ENCODE measurements at places on chromosomes 12 and 14.

DNA sequence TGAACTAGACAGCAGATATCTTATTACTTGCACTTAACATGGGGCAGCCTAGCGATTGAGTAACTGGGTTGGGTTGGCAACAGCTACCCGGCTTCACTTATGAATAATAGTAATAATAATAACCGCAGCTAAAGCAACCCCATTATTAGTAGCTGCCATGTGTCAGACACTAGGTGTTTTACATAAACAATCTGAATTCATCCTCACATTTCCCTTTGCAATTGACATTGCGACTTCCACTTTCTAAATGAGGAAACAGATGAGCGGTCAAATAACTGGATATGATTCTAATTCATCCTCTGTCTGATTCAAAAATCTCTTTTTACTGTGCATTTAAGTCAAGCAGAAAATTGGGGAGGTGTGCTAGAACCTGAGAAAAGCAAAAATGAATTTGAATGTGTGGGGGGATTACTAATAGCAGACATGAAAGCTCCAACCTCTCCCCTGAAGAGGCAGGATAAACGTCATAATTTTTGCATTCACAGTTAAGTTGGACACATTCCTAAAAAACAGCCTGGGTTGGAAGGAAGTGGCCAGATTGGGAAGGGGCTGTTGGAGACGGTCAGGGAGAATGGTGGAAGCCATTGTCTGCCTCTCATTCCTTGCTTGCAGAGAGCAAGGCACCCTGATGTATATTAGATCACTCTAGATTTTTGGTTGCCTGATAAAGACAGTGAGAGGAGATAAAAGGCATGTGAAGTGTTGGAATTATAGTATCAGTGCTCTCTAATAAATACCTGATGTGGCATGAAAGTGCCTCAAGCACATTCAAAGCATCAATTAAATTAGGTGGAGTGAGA, 13.1 kb downstream of the EMP1 start:
- DNase-seq, result no peak

DNA sequence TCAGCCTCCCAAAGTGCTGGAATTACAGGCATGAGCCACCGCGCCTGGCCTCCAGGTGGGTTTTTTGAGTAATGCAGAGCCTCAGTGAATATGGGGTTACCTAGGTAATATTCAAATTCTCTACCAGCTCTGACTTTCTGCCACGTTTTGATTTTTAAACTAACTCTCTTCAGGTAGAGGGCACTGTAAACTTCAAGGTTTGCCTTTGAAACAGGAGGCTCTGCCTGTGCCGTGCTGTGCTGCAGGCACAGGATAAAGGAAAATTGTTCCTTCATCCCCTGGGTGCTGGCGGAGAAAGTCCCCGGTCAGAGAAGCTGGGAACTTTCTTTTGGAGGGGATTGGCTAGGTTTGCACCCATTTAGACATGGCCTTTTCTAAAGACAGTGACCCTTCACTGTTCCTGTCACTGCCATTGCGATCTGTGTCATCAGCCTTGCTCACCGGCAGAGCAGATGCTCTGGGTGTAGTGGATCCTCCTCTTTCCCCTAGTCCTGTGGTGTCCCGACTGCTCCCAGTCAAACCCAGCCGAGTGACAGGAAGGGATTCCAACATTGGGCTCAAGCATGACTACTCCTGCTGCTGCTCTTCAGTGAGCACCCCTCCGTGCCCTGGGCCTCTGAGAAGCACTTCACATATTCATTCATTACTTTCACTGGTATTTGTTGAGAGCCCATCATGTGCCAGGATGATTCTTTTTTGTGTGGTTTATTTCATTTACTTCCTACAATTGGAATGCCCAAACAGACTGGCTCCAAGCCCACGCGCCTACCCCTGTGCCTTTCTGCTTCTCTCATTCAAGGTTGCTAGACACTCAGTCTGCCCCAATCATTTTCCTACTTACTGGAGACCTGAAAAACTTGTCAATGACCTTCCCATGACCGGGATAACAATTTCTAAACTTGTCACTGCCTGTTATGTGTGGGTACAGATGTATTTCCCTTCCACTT, 103.6 kb downstream of the TMEM30B start:
- no peak for DNase-seq

GRCh38 chr14:79802093-79802492, 409.2 kb downstream of the DIO2 start:
- DNase-seq, result no peak

DNA sequence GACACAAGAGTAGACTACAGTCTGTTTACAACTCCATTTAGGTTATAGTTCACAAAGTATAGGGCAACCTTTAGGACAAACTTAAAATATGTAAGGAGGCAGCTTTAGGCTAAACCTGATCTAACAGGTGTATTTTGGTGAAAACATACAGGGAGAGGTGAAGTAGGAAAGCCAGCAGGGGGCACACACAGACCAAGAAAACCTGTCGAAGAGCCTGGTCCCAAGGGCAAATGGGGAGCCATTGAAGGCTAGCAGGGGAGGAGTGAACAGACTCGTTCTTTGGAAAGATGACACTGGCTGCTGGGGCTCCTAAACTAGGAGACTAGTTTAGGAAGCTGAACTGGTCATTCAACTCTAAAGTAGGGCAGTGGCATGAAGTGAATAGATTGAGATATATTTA, 138.8 kb upstream of the WSCD2 start:
- no peak for DNase-seq

DNA sequence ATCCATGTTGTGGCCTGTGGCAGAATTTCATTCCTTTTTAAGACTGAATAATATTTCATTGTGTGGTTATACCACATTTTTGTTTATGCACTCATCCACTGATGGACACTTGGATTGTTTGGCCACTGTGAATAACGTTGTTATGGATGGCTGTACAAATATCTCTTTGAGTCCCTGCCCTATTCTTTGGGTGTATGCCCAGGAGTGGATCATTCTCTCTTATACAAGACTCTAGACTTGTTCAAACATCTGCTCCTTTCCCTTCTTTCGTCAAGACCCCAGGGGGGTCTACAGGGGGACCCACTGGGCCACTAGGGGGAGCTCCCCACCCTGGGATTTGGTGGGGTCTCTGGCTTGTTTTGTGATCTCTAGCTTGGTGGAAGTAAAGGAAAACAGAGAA, 77.4 kb downstream of the FBXL14 start:
- no peak for DNase-seq

DNA sequence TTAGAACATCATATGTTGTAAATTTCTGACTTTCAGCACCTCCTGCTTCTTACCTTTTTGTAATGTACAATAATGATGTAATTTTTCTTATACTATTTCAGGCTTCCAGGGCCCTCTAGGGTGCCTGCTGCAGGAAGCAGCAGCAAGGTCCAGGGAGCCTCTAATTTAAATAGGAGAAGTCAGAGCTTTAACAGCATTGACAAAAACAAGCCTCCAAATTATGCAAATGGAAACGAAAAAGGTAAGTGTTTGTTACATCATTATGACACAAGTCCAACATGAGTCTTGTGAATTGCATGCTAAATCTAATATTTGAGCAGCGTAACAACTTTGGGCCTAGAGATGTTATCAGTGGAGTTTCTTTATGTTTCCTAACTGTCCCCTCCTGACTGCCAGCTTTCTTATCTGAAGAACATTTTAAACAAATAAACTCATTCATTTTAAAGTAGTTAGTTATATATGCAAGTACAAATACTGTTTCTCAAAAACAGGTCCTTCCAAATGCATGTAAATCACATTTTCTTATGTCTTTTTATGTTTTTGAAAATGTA, 167.6 kb downstream of the NAV3 start:
- DNase-seq, result no peak

- no peak for DNase-seq
These were observed 11.7 kb downstream of the COCH start for GRCh38 chr14:30885840-30886740.

- DNase-seq, result no peak
These were observed 1.3 kb downstream of the PRPH start for GRCh38 chr12:49296034-49296835.

GRCh38 chr14:69005432-69006148, 26.5 kb upstream of the ACTN1 start:
- peak; percentile 66 for DNase-seq

DNA sequence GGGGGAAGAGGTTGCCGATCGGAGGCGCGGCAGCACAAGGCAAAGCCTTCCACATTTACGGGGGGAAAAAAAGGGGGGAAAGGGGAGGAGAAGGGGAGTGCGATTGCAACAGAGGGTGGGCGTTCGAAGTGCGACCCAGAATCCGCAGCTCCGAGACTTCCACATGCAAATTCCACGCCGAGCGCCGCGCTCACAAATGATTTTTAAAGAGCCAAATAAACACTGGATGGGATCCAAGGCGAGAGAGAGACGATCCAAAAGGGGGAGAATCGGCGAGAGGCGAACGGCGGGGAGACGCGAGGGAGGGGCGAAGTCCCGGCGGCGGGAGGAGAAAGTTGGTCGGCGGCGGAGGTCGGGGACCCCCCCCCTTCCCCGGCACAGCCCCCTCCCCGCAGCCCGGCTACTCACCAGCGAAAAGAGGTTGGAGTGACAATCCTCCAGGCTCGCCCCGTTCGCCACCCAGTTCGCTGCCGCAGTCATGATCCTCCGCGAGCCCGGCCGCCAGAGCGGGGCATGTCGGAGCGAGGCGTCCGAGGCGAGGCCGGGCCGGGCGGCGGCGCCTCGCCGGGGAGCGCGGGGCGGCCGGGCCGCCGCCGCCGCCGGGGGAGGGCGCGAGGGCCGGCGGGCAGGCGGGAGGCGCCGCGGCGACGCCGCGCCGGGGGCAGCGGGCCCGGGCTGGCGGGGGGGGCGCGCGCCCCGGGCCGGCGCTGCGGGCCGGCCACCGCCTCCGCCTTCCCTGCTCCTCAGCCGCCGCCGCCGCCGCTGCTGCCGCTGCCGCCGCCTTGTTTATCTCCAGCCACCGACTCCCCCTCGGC, 634 bp downstream of the MED13L start:
- DNase-seq, result peak; percentile 62

- DNase-seq, result no peak
These were observed 47.5 kb downstream of the GALNT4 start for GRCh38 chr12:89476904-89477595.

DNA sequence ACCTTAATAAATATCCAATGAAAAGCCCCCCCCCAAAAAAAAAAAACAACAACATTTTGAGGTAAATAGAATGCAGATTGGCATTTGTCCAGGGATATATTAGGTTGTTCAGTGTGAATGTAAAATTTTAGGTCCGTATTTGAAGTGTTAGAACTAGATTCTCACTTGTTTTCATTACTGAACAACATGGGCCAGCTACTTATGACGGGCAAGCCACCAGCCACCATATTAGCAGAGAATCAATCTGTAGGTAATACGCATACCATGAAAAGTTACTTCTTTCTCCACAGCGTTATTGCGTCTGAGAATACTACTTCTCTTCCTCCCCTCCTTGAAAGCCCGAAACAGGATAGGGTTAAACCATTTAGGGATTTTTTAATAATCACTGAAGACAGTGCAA, 5.4 kb downstream of the FLRT2 start:
- DNase-seq, result no peak

DNA sequence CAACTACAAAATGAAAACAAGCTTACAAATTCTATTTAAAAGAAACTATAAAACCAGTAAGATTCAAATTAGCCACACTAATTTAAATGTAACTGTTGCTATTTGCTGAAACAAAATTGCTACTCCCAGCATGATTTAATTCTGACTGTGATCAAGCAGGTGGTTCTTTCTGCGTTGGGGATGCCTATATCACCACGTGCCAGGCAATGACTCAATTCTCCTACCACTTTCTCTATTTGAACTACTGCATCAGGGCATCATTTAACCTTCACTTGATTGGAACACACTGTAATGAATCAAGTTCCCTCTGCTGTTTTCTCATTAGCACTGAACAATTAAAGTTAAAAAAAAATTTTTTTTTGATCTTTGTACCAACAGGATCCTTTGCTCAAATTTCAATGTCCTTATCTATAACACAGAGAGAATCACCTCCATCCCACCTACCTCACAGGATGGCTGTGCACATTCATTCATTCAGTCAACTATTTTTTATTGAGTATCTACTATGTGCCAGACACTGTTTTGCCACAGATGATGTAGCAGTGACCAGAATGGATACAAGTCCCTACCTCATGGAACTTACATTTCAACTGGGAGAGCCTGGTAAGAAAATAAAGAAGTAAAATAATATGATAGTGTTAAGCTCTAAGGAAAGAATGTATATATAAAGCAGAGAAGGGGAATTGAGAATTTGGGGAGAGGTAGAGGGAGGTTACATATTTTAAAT, 8.0 kb upstream of the ACTN1 start:
- no peak for DNase-seq

GRCh38 chr14:73770977-73771847, 57.0 kb upstream of the PNMA1 start:
- no peak for DNase-seq

DNA sequence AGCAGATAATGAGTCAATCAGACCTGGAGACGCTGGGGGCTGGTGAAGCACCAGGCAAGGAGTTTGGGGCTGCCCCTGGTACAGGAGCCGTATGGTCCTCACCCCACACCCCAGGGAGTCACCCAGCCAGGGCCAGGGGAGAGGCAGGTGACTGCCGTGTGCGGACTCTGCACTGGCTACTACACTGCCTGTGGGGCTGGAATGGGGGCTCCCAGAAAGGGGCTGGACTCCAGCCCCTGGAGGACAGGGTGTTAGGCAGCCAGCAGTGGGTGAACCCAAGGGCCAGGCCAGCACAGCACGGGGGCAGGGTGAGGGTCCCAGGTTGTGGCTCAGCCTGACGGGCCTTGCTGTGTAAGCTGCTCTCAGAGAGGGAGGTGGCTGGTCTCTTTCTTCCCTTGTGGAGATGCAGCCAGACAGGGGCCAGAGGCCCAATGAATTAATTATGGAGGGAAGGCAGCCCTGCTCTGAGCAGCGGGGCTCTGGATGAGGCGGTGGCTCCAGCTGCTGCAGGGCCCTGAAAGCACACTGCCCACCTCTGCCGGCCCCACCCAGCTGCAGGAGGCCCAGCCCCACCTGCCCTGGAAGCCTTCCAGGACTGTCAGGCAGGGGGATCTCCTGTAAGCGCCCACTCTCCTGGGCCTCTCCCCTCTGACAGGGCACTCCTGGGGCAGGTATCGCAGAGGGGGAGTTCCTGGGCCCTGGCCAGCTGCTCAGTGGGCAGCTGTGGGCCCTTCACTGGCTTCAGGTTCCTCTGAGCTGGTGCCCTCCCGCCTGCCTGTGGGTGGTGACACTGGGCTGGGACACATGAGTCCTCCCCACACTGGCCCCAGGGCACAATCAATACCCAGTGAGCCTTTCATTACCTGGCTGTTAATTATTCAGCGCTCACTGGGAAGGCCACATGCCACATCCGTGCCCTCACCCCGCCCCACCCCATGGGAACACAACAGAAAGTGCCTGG, 142.5 kb upstream of the C14orf180 start:
- no peak for DNase-seq

GRCh38 chr12:68481181-68481941, 129.3 kb upstream of the RAP1B start:
- DNase-seq, result peak; percentile 55

DNA sequence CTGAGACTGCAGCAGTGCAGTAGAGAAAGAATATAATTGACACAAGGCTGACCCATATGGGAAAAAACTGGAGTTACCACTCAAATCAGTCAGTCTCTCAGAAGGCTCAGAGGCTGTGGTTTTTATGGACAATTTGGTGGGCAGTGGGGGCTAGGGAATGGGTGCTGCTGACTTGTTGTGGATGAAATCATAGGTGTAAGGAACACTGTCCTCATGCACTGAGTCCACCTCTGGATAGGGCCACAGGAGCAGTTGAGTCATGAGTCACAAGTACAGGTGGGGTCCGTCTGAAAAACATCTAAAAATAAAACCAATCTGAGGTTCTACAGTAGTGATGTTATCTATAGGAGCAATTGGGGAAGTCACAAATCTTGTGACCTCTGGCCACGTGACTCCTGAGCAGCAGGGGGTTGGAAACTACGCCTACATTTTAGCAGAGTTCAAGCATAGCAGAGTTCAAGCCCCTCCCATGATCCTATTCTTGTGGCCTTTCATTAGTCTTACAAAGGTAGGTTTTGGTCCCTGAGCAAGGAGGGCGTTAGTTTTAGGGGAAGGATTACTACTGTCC, 18.1 kb upstream of the SGPP1 start:
- DNase-seq, result no peak
